ENCODE measurements at places on chromosomes 4 and X. TPM values are rescaled to one million over a fixed set of nuclear protein-coding genes. Genes with fewer than 3 reads are reported as not detected.

Gene VCX
- not detected for total RNA-seq

Gene TSPAN7
- 0.28 TPM for total RNA-seq

Gene AR
- 0.04 TPM for total RNA-seq

GRCh38 chr4:89868999-89869589, 25.6 kb upstream of the MMRN1 start:
- DNase-seq: no peak

Gene RRH
- 0.10 TPM for total RNA-seq
